HepG2 (cell line): ENCODE measurements at places on chromosomes 12 and 14. TPM values are rescaled to one million over a fixed set of nuclear protein-coding genes. Genes with fewer than 3 reads are reported as not detected.

WIF1 gene
- not detected in 2 replicates for total RNA-seq

KRT72 gene
- total RNA-seq = not detected in 2 replicates

A2ML1 gene
- not detected in 2 replicates for total RNA-seq

PDZRN4 gene
- not detected in 2 replicates for total RNA-seq

- DNase-seq = no peak
Observed at GRCh38 chr14:35964697-35965286, 138.7 kb downstream of the BRMS1L start.

DNA sequence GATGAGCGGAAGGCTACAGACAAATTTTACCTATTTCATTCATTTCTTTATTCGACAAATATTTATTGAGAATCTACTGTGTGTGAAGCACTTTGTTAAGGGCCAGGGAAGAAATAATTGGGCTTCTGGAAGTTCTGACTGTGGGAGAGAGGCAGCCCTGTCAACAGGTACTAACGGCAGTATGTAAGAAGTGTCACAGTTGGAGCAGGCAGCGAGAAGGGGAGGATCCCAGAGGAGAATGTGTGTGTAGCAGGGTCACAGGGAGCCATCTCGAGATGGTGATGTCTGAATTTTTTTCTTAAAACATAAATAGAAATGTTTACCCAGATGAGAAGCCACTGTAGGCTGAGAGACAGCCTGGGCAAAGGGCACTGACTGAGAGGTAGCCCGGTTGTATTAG, 163.3 kb upstream of the SLC38A2 start:
- no peak for DNase-seq

- DNase-seq = no peak
Observed at GRCh38 chr12:126509572-126509971, 1444.3 kb downstream of the AACS start.

- DNase-seq = no peak
Observed at GRCh38 chr14:64123241-64123822, 170.8 kb downstream of the ESR2 start.

GRCh38 chr12:56469007-56469930, 891 bp downstream of the SPRYD4 start:
- no peak for DNase-seq

DNA sequence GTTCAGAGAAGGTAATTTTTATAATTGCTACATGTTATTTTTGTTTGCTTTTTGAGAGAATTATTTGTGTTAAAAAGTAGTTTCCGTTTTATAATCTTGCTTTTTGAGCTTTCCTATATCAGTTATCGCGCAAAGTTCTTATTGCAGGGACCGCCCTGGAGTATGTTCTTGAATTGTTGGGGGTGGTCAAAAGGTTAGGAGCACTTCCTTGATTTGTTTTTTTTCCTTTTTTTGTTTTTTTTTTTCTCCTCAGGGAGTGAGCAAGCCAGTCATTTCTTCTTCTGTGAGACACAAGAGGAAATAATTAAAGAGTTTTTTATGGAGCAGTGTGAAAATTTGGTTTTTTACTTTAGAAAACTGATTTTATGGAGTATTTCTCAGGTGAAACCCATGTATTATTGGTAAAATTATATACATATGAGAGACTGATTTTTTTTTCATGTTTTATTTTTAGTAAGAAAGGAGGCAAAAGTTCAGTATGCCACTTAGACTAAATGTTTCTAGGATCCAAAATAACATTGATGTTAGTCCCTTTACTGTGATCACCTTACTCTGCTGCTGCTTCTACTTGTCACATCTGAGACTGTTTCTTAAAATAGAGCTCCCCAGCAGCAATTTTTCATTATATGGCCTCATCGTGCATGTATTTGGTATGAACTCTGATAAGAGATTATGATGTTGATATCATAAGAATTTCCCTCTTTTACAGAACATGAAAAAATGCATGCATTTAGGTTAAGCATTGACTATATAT, 26.6 kb downstream of the PLEKHA5 start:
- no peak for DNase-seq

- DNase-seq = no peak
Observed at GRCh38 chr14:95431199-95432143, 85.0 kb downstream of the SYNE3 start.

DNA sequence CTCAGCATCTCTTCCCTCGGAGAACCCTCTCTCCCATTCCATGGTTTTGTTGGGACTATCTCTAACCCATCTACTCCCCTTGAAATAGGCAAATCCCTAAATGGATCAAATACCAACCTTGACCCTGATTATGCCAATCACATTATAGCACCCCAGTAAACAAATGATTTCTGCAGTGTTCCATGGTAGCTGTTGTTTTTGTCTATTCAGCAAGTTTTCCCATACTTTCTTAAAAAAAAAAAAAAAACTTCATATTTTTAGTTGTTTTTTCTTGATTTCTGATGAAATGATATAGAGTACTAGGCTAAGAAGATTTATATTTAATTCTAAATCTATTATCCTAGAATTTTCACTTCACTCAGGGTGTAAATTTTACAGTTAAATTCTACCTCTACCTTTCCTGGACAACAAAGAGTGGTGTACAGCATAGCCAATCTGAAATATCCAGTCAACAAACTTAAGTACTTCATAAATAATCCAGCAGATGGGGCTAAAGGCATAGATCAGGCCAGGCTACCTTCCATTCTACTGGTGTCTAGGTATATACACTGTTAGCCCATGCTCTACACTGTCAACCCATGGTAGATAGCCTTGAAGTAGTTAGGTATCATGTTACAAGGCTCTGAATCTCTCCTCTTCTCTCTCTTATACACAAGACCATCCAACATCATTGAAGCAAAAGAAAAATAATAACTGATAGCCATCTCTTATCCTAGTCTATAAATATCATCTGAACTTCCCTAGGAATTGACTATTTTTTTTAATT, 82.2 kb downstream of the PLEKHG7 start:
- DNase-seq = peak; percentile 85

DNA sequence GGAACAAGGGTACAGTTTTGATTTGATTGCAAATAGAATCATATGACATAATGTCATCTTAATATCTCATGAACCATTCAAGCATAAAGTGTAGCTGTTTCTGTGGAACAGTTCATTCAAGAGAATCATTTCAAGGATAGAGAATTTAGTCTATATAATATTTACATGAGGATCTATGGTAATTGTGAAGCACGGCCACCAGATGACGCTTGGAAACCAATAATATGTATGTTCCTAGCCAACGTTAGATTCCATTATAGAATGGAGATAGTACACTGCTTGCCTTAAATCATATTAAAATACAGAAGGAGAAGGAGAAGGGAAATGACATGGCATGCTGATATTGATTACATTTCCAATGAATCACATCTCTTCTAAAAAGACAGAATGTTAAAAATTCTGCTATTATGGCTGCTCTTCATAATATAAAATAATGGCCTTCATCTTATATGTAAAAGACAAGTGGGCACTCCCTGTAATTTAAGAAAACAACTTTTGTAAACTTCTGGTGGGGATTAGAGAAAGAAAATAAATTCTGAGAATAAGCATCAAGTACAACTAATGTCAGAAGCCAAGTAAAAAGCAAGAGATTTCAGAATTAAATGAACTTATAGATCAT, 351.0 kb downstream of the NAV3 start:
- DNase-seq = peak; percentile 2
